ENCODE measurements at places on chromosomes 7 and 10.

DNA sequence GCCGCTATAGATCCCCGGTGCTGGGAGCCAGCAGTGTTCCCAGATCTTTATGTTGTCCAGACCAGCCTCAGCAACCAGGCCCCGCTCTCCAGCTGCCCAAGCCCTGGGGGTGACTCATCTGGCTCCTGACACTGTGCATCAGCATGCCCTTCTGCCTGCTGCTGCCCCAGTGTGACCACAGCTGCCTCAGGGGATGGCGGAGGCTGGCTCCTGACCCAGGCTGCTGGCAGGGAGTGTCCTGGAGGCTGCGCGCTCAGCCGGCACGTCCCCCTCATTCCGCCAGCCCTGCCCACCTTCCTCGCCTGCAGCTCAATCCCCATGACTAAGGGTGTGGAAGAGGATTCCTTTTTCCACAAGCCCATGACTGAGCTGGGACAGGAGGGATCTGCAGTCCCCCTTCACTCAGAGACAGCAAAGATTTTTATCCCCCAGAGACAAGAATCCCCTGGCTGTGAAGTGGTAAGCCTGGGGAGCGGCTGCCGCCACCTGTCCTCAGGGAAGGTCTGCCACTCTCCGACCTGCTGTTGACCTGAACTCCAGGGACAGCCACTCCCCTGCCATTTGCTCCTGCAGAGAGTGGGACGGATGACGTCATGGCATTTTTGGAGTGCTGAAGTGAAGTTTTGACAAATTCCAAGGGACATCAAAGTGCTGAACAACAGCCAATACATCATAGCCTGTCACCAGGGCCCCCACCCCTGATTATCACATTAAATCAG lies 182.8 kb upstream of the BMPER start:
- no peaks in the 10 kb centered on the region for H3K27me3 ChIP-seq
- H3K27ac ChIP-seq = no peak overlapping the region
- no peak for DNase-seq
- no peaks in the 10 kb centered on the region for H3K4me1 ChIP-seq

GRCh38 chr7:39211581-39211980 lies 233.9 kb downstream of the POU6F2 start:
- H3K4me1 ChIP-seq = no peaks in the 10 kb centered on the region
- no peaks in the 10 kb centered on the region for H3K27me3 ChIP-seq
- DNase-seq = no peak
- no peak overlapping the region for H3K27ac ChIP-seq
- no peaks in the 10 kb centered on the region for H3K36me3 ChIP-seq
- no peak overlapping the region for H3K4me3 ChIP-seq

- H3K36me3 ChIP-seq = no peaks in the 10 kb centered on the region
- H3K4me3 ChIP-seq = no peak overlapping the region
- DNase-seq = no peak
- no peaks in the 10 kb centered on the region for H3K4me1 ChIP-seq
- H3K27ac ChIP-seq = no peak overlapping the region
- no peaks in the 10 kb centered on the region for H3K27me3 ChIP-seq
Observed at GRCh38 chr10:550665-551372, 138.6 kb downstream of the DIP2C start.

DNA sequence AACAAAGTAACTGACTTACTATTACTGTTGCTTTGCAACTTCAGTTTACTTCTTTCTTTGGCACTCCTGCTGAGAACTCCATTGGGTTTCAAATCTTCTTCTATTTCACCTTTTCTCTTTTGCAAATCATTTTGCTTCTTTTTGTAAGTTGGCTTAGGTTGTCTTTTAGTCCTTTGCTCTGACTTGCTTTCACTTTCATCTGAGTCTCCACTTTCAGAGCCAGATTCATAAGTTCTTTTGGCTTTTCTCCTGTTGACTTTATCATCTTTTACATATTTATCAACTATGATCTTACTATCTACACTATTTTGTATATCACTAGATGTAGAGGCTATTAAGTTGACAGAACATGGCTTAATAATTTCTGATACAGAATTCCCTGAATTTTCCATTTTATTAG lies 73.4 kb downstream of the NRBF2 start:
- H3K27ac ChIP-seq = no peak overlapping the region
- DNase-seq = no peak
- peaks cover 50% of the 10 kb centered on the region for H3K4me1 ChIP-seq
- peaks cover 89% of the 10 kb centered on the region for H3K36me3 ChIP-seq
- no peaks in the 10 kb centered on the region for H3K27me3 ChIP-seq

GRCh38 chr7:128810997-128811396 lies 19.2 kb upstream of the FLNC start:
- H3K27ac ChIP-seq = no peak overlapping the region
- H3K36me3 ChIP-seq = no peaks in the 10 kb centered on the region
- peaks cover 33% of the 10 kb centered on the region for H3K4me1 ChIP-seq
- DNase-seq = no peak
